ENCODE measurements at places on chromosomes 4 and X.

GRCh38 chrX:46260499-46260898, 284.7 kb downstream of the ZNF674 start:
- DNase-seq, result no peak

- no peak for DNase-seq
Measured at GRCh38 chr4:25378437-25378743, 1.3 kb downstream of the ANAPC4 start.

- no peak for DNase-seq
Measured at GRCh38 chrX:153400146-153401132, 711 bp downstream of the PNMA6E start.

DNA sequence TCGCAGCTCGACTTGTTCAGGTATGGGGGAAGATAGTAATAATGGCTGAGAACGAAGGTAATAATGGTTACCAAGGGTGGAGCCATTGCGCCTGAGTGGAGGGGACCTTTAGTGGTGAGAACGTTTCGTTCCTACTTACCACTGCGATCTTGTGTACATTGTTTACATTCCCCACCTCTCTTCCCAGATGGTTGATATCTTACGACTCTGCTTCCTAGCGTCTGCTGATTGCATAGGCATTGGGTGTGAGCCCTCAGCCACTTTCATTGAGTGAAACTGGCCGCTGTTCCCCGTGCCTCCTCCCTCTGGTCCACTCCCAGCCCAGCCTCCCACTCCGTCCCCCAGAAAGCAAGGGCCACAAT, 850 bp downstream of the IGBP1 start:
- no peak for DNase-seq

DNA sequence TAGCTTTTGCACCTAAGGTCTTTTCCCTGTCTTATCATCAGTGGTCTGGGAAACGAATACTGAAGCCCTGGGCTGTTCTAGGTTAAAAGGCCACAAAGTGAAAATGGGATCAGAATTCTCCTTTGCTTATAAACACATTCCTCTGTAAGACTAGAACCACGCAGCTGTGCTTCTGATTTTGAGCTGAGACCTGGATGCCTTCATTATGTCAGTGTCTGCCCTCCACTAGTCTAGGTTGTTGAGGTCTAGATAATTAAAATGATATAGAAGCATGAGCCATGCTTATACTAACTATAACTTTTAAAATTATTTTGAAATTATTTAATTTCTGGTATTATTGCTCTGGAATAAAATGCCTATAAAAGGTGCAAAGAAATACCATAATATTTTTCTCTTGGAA, 403.9 kb downstream of the ADGRL3 start:
- no peak for DNase-seq

- no peak for DNase-seq
Measured at GRCh38 chr4:101961144-101961543, 170.6 kb downstream of the BANK1 start.

GRCh38 chr4:24040811-24041210, 151.0 kb upstream of the PPARGC1A start:
- no peak for DNase-seq

DNA sequence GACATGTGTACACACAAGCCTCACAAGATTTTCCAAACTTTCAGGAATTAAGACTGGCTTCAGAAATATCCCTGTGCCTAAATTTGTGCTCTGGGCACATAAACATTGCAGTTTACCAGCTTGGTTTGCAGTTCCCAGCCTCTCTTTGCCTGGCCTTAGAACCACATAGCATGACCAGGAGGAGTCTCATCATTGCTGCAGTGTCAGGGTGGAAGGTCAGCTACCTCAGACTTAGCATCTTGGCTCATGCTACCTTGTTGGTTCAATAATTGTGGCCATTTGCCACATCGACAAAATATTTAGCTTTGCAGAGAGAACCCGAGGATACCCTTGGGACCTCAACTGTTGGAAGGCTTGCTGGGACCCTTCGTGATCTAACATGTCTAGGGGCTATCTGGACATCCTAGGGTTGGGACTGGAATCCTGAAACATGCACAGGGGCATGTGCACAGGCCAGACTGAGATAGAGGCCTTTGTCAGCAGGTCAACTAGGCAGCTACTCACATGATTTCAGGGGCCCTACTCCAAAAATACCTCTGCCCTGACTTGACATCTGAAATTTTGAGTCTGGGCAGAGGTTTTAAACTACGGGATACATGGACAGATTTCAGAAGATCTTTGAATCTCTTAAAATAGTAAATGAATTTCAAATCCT, 8.0 kb upstream of the SUPT20HL2 start:
- no peak for DNase-seq

DNA sequence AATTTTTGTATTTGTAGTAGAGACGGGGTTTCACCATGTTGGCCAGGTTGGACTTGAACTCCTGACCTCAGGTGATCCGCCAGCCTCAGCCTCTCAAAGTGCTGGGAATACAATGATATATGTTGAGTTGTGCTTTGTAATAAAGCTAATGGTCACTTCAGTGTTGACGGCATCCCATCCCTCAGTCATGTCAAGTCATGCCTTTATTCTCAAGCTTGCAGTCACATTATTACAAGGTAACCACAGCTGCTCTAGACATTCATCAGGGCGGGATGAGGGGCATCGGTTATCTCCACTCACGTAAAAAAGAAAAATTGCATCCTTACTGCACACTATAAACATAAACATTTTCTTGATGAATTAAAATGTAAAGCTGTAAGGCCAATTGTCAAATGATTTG, 12.8 kb upstream of the FAT1 start:
- no peak for DNase-seq

DNA sequence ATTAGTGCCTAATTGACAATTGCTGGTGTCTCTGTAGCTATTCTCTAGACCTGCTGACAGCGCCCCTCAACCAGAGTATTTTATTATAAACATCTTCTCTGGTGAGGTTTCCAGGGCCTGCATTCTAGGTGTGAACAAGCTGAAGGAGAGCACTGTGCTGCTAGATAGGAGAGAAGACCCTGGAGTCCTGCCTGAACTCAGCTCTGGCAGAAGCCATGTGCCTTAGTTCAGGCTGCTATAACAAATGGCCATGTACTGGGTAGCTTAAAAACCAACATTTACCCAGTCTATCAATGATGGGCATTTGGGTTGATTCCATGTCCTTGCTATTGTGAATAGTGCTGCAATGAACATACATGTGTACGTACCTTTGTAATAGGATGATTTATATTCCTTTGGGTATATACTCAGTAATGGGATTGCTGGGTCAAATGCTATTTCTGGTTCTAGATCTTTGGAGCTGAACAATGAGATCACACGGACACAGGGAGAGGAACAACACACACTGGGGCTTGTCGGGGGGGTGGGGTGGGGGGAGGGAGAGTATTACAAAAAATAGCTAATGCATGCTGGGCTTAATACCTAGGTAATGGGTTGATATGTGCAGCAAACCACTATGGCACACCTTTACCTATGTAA, 185.5 kb upstream of the CPEB2 start:
- no peak for DNase-seq

- no peak for DNase-seq
Measured at GRCh38 chrX:155514225-155514624, 55.8 kb upstream of the F8A3 start.

DNA sequence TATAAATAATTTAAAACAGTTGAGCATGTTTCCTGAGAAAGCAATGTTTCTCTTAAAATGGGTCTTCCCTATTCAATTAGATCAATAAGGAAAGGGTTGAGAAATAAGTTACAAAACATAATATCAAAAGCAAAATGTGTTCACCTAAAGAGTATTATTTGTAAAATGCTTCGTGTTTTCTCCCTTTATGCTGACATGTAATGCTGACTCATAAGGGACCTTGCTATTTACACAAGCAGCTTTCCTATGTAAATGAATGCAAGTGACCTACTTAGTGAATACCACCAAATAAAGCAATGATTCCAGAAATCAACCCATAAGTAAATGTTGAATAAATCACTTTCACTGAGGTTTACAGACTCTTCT, 91.5 kb downstream of the ELOVL6 start:
- no peak for DNase-seq

DNA sequence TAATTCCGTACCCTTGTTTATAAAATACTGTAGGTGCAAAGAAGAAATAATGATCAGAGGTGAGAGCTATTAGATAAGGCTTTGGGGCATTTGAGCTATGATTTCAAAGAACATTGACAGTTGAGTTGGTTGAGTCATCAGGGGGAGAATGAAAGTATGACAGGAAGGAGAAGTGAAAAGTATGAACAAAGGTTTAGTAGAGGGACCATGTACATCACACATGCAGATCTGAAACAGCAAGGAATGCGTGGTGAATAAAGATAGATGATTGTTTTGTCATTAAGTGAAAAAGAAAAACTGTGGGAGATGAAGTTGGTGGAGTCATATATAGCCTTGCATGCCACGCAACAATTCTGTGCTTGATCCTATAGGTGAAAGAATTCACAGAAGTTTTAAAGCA, 163.1 kb downstream of the ARAP2 start:
- no peak for DNase-seq

DNA sequence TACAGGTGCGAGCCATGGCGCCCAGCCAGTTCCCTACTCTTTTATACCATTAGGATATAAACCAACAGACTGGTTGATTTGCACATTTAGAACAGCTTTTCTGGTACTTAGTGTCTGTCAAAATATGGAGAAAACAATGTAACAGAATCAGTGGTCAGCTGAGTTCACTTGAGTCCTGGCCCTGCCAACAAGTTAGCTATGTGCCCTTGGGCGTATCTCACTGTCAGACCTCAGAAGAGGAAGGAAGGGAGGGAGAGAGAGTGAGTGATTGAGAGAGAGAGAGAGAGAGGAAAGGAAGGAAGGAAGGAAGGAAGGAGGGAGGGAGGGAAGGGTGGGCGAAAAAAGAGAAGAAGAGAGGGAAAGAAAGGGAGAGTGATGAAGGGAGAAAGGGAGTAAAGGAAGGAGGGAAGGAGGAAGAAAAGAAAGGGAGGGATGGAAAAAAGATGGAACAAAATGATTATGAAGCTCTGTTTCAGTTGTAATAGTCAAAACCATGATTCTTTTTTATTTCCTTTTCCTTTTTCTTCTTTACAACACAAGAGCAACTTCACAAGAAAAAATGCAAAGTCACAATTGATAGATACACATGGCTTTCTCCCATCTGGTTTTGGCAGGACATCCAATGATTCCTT, 55.7 kb upstream of the PDGFRA start:
- DNase-seq, result no peak

GRCh38 chrX:100194082-100194775, 215.8 kb downstream of the PCDH19 start:
- DNase-seq, result no peak

DNA sequence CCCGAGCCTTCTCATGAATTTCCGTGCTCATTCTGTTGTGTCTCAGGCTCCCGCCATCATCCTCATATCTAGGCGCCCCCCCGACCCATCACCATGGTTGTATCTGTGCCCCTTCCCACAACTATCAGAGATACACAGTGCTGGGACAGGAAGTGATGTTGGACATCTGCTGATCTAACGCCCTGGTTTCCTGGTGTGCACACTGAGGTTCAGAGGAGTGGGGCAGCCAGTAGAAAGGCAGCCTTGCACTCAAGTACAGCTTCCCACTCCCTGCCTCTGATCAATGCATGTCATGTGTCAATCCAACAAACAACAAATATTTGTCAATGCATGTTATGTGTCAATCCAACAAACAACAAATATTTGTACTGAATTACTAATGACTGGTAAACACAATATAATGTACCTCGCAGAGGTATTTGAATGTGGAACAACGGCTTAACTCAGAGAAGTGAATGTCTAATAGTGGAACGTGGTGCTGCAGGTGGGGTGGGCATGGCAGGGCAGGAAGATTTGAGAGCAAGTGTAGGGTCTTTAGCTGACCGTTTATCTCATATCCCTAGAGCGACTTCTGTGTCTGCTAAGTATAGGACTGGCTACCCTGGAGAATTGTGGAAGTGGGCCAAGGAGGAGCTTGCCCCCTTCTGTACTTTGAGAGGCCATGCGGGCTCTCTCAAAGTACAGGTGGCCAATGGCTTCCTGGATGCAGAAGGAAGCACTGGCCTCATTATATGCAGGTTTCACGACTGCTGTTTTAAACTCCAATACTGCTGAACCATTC, 10.3 kb upstream of the SEL1L3 start:
- DNase-seq, result no peak

GRCh38 chrX:110087485-110088356, 84.8 kb downstream of the TMEM164 start:
- DNase-seq, result no peak

DNA sequence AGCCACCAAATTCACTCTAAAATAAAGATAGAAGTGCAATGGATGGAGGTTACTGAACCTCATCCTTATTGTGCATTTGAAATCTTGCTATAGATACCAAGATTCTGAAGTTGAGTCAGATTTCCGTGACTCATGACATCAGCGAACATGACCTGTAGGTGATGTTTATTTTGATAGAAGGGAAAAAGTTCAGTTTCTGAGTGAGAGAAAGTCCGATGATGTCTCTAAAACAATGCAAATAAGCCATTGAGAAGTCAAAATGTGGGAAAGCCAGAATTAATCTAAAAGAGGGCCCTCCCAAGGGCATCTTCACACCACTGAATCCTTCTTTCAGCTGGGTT, 20.0 kb downstream of the PHOX2B start:
- no peak for DNase-seq

DNA sequence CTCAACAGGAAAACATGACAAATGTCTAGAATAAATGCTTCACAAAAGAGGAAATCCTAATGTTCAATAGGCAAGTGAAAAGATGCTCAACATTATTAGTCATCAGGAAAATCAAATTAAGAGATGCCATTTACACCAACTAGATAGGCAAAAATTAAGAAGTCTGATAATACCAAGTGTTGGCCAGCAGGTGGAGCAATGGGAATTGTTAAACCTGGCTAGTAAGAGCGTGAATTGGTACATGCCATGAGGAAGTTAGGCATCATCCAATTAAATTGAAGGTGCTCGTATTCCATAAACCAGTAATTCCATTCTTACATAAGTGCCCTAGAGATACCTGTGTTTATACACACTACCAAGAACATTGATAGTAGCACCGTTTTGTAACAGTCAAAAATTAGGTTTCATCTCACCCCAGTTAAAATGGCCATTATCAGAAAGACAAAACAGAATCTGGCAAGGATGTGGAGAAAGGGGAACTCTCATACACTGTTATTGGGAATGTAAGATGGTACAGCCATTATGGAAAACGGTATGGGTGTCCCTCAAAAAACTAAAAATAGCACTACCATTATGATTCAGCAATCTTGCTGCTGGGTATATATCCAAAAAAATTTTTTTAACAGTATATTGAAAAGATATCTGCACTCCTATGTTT, 14.0 kb upstream of the ZCCHC18 start:
- DNase-seq, result no peak

GRCh38 chrX:74242050-74242449, 61.9 kb upstream of the ZCCHC13 start:
- no peak for DNase-seq

- DNase-seq, result no peak
Measured at GRCh38 chr4:14787894-14788293, 214.4 kb upstream of the CPEB2 start.

DNA sequence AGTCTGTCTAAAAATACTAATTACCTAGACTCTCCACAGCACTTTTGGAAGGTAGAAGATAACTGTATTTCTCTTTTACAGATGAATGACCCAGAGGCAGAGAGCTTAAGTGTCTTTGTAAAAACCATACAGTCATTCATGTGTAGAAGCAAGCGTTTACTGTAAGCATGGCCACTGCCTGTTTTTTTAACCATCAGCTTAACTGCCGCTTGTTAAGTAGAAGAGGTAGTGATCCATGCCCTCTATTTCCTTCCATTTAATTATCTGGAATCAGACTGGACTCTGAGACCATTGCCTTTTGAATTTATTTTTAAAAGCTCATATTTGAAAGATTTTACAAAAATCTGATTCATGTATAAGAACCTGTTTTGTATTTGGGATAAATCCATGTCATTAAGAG, 111.2 kb upstream of the TECRL start:
- DNase-seq, result no peak

GRCh38 chrX:57121162-57121755, at the start of gene SPIN2B:
SPIN2B (minus strand) TSS chrX:57121548.
- peak; percentile 23 for DNase-seq

GRCh38 chr4:186599483-186599882, 44.1 kb upstream of the MTNR1A start:
- DNase-seq, result no peak

Measured in stimulated activated CD8-positive, alpha-beta memory T cell treated with anti-CD3 and anti-CD28 coated beads, Interleukin-4, amount 100 ng/mL, for 1 hour (primary cell).